ENCODE measurements at places on chromosomes 7 and 10. TPM values are rescaled to one million over a fixed set of nuclear protein-coding genes. Genes with fewer than 3 reads are reported as not detected.

GRCh38 chr7:112202816-112203215 lies 3.4 kb downstream of the DOCK4 start:
- H3K27me3 ChIP-seq: no peaks in the 10 kb centered on the region
- peak; percentile 40 for DNase-seq
- H3K36me3 ChIP-seq: no peaks in the 10 kb centered on the region
- peak overlapping the region; percentile 82 for H3K27ac ChIP-seq

Gene ZNF138
- total RNA-seq: 16.8 TPM

Gene NRCAM
- total RNA-seq: not detected

GRCh38 chr10:104254493-104255310 lies at the start of gene GSTO1:
TSS of gene GSTO1 (plus strand) at chr10:104254892. CDS start at chr10:104254929, 37 bp downstream.
- no peaks in the 10 kb centered on the region for H3K36me3 ChIP-seq
- peak within 1 kb of the TSS; percentile 97 for H3K27ac ChIP-seq
- DNase-seq: peak; percentile 83
- H3K27me3 ChIP-seq: no peaks in the 10 kb centered on the region

Gene ACBD7
- total RNA-seq: not detected

- no peak overlapping the region for H3K4me3 ChIP-seq
- no peaks in the 10 kb centered on the region for H3K36me3 ChIP-seq
- no peak overlapping the region for H3K27ac ChIP-seq
- H3K4me1 ChIP-seq: no peaks in the 10 kb centered on the region
Measured at GRCh38 chr10:7485799-7486198, 75.0 kb upstream of the SFMBT2 start.

Gene HERC4
- 119 TPM for total RNA-seq

DNA sequence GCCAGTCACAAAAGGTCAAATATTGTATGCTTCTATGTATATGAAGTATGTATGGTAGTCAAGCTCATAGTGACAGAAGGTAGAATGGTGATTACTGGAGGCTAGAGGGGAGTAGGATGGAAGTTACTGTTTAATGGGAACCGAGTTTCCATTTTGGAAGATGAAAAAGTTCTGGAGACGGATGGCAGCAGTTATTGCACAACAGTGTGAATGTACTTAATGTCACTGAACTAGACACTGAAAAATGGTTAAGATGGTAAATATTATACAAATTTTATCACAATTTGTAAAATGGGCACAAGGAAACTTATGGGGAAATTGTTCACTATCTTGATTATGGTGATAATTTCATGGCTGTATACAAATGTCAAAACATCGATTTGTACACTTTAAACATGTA lies 284.6 kb downstream of the GFRA1 start:
- H3K27me3 ChIP-seq: no peaks in the 10 kb centered on the region
- no peaks in the 10 kb centered on the region for H3K4me1 ChIP-seq
- H3K36me3 ChIP-seq: no peaks in the 10 kb centered on the region
- no peak for DNase-seq
- H3K27ac ChIP-seq: no peak overlapping the region

- H3K27me3 ChIP-seq: no peaks in the 10 kb centered on the region
- H3K4me1 ChIP-seq: no peaks in the 10 kb centered on the region
- no peaks in the 10 kb centered on the region for H3K36me3 ChIP-seq
- H3K4me3 ChIP-seq: no peak overlapping the region
- H3K27ac ChIP-seq: no peak overlapping the region
Measured at GRCh38 chr10:130707389-130707979, 571.3 kb downstream of the GLRX3 start.
